Activated CD4-positive, alpha-beta T cell treated with anti-CD3 and anti-CD28 coated beads, Interleukin-2, amount 50 U/mL, for 48 hours (primary cell): ENCODE measurements at places on chromosomes 7 and 10.

- no peak for DNase-seq
These were observed 606 bp downstream of the PALD1 start for GRCh38 chr10:70479165-70479581.

DNA sequence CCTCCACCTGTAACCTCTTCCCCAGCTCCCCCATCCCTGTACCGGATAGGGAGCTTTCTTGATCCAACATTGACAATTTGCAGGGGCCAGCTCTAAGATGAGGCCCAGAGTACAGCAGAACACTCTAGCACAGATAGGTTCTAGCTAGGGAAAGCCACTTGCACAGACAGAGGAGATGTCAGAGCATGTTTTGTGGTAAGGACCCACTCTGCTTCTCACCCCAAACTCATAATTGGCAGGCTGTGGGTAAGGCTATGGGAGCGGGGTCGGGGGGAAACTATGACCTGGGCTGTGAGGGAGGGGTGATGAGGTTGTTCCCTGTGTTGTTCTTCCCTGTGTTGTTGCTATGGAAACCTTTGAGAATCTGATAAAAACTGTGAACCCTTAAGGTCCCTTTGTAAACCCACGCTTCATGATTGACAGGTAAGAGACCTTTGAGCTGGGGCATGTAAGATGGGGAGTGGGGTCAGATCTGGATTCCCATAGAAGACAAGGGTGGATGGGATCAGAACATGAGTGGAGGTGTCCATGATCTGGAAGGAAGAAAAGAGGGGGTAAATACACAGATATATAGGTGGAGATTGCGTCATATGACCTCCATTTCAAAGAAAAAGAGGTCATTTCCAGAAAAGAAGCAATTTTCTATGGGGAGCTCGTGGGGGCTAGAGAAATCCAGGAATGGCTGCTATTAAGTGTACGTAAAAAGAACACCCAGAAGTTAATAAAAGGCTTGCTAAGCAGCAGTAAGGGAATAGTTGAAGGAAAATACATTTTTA is 4.0 kb downstream of the CALD1 start:
- no peak for DNase-seq

DNA sequence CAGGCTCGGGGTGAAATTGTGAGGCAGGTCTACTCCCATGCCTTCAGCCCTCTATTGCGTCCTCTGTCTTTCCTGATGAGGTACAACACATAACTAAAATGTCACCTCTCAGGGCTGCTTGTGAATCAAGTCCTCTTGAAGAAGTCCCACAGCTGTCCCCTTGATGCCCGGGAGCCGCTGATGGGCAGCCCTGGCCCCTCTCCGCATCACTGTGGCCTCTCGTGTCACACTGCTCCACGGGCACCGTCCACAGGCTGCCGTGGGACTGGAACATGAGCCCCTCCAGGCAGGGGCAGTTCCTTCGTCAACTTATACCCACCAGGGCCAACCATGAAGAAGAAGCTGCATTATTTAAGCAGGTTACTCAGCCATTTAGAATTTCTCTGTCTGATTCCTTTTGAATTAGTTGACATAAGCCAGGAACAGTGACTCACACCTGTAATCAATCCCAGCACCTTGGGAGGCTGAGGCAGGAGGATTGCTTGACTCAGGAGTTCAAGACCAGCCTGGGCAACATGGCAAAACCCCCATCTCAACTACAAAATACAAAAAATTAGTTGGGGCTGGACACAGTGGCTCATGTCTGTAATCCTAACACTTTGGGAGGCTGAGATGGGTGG is 58.5 kb upstream of the UBE3C start:
- no peak for DNase-seq

- DNase-seq, result no peak
These were observed 1250.6 kb downstream of the GATA3 start for GRCh38 chr10:9305018-9305655.

DNA sequence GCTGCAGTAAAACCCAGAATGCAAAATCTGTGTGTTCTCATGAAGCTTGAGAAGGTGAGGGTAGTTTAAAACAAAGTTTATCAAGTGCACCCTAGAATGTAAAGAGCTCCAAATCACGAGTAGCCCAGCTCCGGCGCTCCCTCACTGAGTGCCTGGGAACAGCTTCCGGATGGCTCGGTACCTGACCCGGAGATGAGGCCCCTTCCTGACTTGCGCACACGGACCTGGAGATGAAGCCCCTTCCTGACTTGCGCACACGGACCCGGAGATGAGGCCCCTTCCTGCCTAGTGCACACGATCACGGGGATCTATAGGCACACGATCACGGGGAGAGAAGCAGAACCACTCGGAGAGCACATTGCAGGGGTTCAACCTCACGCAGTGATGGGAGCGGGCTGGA is 322.1 kb upstream of the RNF32 start:
- DNase-seq, result no peak

DNA sequence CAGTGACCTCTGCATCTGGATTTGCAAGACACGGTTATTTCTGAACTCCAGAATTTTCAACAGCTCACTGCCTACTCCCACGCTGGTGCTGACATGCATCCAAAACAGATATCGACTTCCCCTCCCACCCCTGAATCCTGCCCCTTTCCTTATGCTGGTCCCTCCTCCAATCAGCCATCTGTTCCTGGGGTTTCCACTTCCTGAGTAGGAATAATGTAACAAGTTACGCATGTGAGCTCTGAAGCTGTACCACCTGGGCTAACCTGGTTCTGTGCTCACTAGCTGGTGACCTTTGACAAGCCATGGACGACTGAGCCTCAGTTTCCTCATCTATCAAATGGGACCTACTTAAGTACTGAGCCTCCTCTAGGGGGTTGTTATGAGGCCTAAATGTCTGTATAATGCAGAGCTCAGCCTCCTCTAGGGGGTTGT is 1.7 kb upstream of the NCAPG2 start:
- DNase-seq, result no peak

GRCh38 chr7:124896001-124896400 is 33.6 kb downstream of the POT1 start:
- DNase-seq, result no peak

DNA sequence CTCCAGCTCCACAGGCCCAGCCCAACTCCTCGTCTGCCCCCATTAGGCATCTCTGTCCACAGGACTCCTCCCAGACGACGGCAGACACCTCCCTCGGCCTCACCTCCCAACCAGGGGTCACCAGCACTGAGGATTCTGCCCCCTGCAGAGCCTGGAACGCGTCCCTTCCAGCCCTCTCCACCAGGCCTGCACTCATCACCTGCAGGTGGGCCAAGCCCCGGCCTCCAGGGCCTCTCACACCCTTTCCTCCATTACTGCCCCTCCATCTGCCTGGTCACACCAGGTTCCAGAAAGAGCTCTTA is 42.7 kb upstream of the PDGFA start:
- DNase-seq, result no peak

GRCh38 chr7:75867390-75867717 is 11.5 kb upstream of the RHBDD2 start:
- no peak for DNase-seq

- no peak for DNase-seq
These were observed 134.7 kb downstream of the MGMT start for GRCh38 chr10:129601737-129602136.

DNA sequence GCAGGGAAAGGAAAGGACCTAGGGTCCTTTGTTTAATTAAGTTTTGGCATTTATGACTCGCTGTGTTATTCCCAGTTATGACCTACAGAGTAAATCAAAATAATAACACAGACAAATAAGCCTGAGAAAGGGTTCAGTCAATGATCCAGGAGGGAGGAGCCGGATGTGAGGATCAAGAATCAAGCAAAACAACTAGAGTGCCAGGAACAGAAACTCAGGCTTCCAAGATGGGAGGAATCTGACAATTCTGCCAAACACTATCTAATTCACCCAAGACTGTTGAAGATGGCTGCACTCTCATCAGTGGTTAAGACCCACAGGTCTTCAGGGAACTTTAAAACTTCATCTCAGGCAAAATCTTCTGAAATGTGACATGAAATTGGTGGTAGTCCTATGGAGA is 50.3 kb upstream of the PIP4K2A start:
- no peak for DNase-seq
